ENCODE measurements at places on chromosomes 12 and 14.

- no peak for DNase-seq
These were observed 94.6 kb upstream of the MUCL1 start for GRCh38 chr12:54759751-54760150.

GRCh38 chr12:82527165-82527780, 159.4 kb upstream of the TMTC2 start:
- no peak for DNase-seq

DNA sequence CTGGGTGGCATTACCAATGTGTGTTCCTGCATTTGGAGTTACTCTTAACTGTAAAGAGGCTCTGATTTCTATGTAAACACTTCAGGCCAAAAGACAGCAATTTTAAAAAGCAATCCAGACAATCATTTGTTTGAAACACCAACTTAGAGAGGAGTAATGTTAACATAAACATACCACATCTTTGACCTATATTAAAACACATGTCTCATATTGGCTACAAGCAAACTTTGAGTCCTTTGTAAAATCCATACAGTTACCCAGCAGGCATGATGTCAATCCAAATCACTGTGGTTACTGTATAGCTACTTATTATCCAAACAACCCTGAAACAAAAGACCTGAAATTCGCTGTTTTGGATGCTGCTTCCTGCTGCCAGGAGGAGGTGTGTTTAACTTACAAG, 7.5 kb upstream of the G2E3 start:
- DNase-seq, result no peak

- no peak for DNase-seq
These were observed 2.2 kb downstream of the MMP17 start for GRCh38 chr12:131830335-131830913.

DNA sequence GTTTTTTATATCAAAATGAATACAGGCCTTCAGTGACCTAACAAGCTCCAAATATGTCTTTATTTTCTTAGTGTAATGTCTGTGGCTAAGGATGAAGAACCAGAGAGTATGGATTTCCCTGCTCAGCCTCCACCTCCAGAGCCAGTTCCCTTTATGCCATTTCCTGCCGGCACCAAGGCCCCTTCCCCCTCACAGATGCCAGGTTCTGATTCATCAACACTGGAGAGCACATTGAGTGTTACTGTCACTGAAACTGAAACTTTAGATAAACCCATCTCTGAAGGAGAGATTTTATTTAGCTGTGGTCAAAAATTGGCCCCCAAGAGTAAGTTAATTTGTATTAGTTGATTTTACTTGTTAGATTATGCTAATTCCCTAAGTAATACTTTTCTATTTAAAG, 61.0 kb downstream of the KIAA0586 start:
- DNase-seq, result no peak

GRCh38 chr12:58513301-58513834, 406.9 kb downstream of the LRIG3 start:
- DNase-seq, result no peak

DNA sequence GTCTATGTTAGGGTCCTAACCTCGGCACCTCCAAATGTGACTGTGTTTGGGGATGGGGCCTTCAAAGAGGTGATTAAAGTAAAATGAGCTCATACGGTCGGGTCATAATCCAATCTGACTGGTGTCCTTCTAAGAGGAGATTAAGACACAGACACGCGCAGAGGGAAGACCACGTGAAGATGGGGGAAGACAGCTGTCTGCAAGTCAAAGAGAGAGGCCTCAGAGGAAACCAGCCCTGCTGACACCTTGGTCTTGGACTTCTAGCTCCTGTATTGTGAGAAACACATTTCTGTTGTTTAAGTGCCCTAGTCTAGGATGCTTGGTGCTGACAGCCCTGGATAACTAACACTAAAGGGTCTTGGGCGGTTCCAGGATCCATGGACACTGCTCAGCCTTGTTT, 109.6 kb downstream of the DICER1 start:
- no peak for DNase-seq

DNA sequence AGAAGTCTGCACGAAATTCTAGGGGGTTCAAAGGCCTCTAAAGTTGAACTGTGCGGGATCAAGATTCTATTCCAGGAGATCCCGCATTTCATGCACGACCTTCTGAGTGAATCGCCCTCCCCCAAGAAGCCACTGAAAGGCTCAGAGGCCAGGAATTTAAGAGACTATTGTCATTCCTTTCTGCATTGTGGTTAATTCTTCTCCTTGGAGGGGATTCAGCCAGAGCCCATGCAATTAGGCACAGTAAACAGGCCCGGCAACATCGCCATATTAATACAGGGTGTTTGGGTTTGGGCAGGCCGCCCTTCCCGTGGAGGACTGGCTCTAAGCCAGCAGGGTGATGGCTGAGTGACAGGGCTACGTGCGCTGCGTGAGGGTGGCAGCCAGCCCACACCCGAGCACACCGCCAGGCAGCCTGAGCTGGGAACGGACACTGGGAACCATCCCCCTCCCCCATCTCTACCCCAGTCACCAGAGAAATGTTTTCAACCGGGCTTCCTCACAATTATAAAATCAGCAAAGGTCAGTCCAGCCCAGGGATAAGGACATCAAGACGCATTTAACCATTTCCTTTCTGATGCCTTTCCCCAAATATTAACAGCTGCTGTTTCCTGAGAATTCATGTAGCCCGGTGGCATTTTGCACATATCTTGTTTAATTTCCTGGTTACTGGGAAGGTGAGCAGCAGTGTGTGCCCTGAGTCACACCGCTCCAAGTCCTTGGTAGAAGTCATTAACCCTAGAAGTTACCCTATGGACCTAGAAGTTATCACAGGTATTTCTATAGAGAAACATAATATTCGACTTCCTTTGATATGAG, 12.5 kb downstream of the EGLN3 start:
- DNase-seq, result no peak

GRCh38 chr14:68424443-68425172, 368.3 kb downstream of the ZFP36L1 start:
- no peak for DNase-seq

DNA sequence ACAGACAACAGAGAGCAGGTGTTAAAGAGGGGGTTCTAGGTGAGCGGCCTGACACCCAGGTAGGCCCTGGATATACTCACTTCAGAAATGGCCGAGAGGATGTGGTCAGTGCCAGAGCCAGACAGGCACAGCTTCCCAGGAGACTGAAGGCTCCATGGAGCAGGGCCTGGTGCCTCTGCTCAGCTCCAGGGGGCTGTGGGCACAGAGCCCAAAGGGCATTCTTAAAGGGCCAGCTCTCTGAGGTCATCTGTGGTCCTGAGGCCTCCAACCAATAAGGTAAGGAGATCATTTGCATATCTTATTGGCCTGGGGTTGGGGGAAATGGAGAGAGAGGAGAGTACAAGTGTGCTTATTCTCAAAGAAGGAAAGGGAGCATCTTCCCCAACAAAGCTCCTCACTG, 9.7 kb upstream of the PCK2 start:
- no peak for DNase-seq

- no peak for DNase-seq
These were observed 8.8 kb upstream of the LGR5 start for GRCh38 chr12:71430756-71431155.

GRCh38 chr12:2963154-2963759, 4.1 kb downstream of the TEAD4 start:
- no peak for DNase-seq

GRCh38 chr12:28104316-28104715, 85.9 kb upstream of the CCDC91 start:
- no peak for DNase-seq

DNA sequence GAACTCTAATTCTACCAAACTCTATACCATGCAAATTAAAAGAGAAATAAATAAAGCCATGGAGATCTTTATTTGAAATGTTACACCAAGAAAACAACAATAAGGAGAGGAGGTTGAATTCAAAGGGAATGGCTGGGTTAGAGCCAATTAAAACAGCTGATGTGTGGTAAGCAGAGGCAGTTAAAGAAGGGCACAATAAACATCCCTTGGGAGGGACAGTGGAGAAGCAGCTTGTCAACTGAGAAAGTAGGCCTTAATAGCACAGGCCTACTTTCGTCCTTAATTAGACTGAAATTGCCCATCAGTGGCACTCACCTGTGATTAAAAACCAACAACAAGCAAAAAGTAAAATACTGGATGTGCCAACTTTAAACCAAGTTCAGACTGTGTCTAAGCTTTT, 16.3 kb upstream of the NAV3 start:
- DNase-seq, result no peak

- no peak for DNase-seq
These were observed 2.3 kb downstream of the RFX4 start for GRCh38 chr12:106585105-106585520.
